Endodermal cell (in vitro differentiated cells): ENCODE measurements at places on chromosomes 6 and 20. TPM values are rescaled to one million over a fixed set of nuclear protein-coding genes. Genes with fewer than 3 reads are reported as not detected.

DNA sequence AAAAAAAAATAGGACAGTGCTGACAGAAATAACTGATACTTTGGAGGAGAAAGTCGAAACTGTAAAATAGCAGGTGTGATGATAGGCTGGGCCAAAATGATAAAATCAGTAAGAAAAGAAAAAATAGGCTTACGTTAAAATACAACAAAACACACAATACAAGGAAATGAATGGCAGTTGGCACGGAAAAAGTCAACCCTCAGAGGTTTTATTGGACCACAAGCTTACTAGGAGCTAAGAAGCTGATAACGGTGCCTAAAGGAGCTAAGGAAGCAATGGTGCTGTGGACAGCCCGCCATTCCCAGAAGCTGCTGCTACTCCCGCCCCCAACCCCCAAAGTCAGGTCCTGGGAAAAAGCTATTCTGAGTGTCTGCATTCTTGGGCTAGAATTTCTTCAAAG is 55.9 kb upstream of the RNF146 start:
- no peaks in the 10 kb centered on the region for H3K36me3 ChIP-seq
- H3K27ac ChIP-seq: no peak overlapping the region
- H3K4me3 ChIP-seq: no peak overlapping the region

- H3K4me3 ChIP-seq: no peak overlapping the region
- no peaks in the 10 kb centered on the region for H3K27me3 ChIP-seq
Observed at GRCh38 chr20:32497589-32498224, 87.4 kb downstream of the NOL4L start.

DNA sequence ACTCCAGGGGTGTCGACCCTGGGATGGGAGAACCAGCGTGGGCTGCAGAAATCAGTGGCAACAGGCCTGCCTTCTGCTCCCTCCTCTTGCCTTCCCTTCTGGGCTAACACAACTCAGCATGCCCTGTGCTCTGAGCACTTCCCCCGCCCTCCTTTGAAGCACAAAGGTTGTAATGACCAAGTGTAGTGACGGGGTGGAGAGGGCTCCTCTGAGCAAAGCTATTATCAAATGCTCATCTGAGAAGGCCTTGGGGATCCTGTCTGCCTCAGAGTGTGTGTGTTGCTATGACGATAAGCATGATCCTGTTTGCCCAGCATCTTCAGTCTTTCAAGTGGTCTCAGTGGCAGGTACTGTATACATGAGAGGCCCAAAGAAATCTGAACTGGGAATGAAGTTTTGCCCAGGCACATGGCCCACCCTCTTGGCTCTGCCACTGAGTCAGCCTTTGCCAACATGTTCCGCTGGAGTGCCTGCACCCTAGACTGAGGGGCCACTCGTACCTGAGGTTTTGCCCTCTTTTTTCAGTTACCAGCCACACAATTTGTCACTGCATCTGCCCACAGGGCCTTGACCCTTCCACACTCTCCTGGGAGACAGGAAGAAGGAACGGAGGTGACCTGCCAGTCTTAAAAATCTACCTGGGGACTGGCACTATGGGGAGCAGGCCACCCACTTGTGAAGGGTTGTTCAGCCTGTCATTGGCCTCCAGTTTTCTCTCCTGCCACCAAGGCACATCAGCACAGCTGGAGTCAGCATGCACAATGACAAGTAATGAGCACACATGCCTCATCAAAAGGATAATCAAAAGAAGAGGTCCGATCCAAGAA is 74.5 kb downstream of the GFOD1 start:
- no peak for DNase-seq
- H3K27ac ChIP-seq: no peak overlapping the region
- H3K4me1 ChIP-seq: peaks cover 3% of the 10 kb centered on the region
- no peaks in the 10 kb centered on the region for H3K36me3 ChIP-seq
- H3K4me3 ChIP-seq: no peak overlapping the region
- no peaks in the 10 kb centered on the region for H3K27me3 ChIP-seq

GRCh38 chr6:15109338-15110090 is 136.4 kb upstream of the JARID2 start:
- H3K4me1 ChIP-seq: peaks cover 2% of the 10 kb centered on the region
- DNase-seq: no peak

DNA sequence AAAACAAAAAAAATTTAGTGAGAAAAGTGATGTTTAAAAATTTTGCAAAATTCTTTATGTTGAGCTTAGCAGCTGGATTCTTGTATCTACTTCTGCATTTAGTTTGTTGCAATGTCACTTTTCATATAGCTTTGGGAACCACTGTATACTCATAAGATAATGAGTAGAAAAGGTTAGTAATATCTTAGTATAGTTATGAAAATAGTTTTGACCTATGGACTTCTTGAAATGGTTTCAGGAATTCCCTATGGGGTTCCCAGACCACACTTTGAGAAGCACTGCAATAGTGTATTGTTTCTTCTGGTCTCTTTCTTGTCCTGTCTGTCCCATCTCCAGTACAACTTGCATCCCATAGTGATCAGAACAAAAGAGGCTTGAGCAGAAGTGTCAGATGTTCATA is 29.4 kb downstream of the PPP1R16B start:
- peaks cover 22% of the 10 kb centered on the region for H3K36me3 ChIP-seq
- no peaks in the 10 kb centered on the region for H3K4me1 ChIP-seq
- no peak overlapping the region for H3K27ac ChIP-seq
- no peak for DNase-seq
- H3K4me3 ChIP-seq: no peak overlapping the region
- H3K27me3 ChIP-seq: no peaks in the 10 kb centered on the region

DNA sequence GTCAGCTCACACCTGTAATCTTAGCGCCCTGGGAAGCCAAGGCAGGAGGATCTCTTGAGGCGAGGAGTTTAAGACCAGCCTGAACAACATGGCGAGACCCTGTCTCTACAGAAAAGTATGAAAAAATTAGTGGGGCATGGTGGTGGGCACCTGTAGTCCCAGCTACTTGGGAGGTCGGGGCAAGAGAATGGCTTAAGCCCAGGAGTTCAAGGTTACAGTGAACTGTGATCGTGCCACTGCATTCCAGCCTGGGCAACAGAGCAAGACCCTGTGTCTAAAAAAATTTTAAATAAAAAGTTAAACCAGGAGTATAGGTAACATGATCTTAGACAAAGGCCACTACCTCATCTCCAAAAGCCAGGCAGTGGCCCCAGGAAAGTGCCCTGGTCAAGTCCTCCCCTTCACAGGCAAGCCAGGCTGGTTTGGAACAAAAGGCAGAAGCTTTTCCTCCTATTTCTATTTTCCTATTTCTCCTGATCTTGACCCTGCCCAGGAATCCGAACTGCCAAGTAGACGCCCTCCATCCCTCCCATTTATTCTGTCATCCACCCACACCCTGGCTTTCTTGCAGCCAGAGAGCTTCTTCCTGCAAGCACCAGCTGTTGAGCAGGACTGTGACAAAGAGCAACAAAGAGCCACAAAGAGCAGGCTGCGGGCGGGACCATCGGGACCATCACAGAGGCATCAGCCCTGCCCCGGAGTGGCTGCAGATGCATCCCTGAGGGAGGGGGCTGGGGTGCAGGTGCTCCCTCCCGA is 149.9 kb upstream of the AFDN start:
- no peaks in the 10 kb centered on the region for H3K36me3 ChIP-seq
- peak; percentile 64 for DNase-seq
- peak overlapping the region; percentile 87 for H3K27ac ChIP-seq
- peaks cover 45% of the 10 kb centered on the region for H3K27me3 ChIP-seq

The COL12A1 gene
- total RNA-seq: 0.13 to 0.26 TPM (median 0.21 TPM) in 3 replicates

The RAB44 gene
- not detected in 3 replicates for total RNA-seq

The FAM50B gene
- total RNA-seq: 2.8 and 3.4 TPM in 2 replicates
